ENCODE measurements at places on chromosomes 12 and 14.
A peak's percentile ranks its signal among the peaks of the same experiment; 100 is the strongest.

DNA sequence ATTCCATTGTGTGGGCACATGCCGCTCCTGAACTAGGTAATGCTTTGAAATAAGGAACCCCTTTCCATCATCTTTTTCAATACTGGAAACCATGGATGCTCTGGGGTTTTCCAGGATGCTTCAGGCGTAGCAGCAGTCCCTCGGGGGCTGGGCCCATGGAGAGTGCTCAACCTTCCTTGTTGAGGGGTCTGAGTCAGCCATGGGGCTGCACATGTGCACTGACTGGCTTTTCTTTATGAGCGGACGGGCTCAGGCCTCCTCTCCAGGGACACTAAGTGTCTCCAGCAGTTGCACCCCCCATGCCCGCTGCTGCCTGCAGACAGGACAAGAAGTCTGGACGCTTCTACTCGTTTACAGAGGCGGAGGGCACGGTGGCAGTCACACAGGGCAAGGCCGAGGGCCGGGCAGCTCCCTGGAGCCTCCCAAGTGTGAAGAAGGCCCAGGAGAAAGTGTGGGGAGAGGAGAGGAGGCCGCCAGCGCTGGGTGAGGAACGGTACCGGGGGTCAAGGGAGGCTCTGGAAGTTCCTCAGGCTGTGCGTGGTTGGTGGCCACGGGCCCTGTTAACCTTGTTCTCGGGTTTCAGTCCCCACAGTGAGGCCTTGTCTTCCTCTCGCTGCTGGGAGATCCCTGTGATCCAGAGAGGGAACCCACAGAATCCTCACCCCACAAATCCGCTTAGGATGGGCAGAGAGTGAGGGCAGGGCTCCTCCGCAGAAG, 51.2 kb downstream of the TEAD4 start:
- DNase-seq = no peak

DNA sequence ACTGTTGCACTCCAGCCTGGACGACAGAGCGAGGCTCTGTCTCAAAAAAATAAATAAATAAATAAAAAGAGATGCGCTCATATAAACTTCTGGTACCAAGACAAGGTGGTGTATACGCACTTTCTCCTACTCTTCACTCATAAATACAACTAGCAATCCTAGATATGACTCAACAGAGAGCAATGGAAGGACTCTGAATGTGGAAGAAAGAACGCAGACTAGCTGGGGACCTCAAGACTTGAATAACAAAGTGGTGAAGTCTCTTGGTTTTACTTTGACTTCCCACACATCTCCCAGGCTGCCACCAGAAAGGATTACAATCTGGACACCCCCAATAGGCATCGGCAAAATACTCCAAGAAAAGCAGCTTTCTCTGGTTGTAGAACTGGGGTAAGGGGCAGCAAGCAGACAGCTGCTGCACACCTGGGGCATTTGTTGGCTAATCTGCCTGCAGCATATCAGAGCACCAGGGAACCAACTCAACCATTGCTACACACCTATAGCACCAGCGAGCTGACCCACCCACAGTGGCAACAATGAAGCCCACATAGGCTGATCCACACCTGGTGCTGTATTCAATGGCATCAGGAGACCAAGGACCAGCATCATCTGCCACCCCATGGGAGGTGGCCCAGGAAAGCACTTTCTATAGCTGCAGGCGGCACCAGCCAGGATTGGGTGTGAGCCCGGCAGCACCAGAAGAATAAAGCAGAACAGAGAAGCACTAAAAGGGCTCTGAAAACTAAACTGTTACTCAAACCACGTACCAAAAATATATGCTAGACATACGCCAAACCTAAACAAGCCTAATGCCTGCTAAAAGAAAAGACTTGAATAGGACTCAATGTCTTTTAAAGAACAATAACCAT, 1231.7 kb upstream of the TMEM132C start:
- no peak for DNase-seq

DNA sequence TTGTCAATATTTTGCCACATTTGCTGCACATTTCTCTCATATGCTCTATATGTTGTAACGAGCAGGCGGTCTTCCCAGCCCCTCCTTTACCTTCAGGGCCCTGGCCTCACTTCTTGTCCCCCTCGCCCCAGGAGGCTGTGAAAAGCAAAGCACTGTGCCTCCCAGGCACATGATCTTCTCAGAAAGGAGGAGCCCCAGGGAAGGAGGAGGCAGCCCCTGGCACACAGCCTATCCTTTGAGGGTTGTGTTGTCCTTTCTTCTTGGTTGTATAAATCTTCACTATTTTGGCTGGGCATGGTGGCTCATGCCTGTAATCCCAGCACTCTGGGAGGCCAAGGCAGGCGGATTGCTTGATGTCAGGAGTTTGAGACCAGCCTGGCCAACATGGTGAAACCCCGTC, 77.0 kb downstream of the PPP2R5C start:
- no peak for DNase-seq

GRCh38 chr14:100165376-100165775, 5.9 kb upstream of the DEGS2 start:
- DNase-seq = no peak

DNA sequence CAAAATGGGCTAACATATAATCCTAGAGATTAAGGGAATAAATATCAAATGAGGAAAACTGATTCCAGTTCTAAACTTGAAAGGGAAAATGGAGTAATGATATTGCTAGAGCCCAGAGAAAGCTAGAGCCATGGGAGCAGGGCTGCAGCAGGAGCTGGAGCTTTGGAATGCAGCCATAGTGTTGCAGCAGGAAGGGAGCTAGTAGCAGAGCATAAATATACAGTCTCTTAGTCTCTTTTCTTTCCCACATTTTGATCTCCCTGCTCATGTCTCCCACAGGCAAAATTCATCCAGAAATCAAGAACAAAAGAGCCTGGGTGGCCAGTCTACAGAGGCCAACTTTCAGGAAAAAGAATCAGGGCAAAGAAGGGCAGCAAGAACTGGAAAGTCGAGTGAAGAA, 253.7 kb downstream of the ATXN7L3B start:
- DNase-seq = no peak

- DNase-seq = peak; percentile 3
Measured at GRCh38 chr12:28872654-28873268, 276.3 kb upstream of the FAR2 start.

- no peak for DNase-seq
Measured at GRCh38 chr14:79831195-79831892, 380.0 kb downstream of the DIO2 start.

DNA sequence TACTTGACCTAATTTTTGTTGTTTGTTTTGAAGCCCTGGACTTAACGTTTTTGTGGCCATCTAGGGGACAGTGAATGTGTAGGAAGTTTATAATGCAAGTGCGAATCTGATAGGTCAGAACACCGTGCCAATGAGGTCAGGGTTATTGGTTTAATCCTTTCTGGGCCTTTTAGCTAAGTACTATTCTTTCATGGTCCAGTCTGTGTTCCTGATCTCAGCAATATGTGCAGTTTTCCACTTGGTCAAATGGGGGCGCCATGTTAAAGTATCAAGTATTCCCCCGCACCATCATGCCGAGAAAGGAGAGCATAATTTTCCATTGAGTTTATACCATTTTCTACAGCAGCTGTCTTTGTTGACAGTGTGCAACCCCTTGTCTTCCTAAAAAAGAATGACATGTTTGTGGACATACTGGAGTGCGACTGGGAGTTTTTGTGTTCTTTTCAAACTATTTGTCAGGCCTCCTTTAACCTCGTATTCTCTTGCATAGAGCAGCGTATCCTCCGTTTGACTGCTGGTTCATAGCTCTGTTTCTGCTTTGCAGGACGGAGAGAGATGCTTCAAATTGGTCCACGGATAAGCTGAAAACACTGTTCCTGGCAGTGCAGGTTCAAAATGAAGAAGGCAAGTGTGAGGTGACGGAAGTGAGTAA, 1.3 kb downstream of the AHSA1 start:
- DNase-seq = no peak

- no peak for DNase-seq
Measured at GRCh38 chr12:68198507-68199086, 27.0 kb downstream of the IL26 start.

GRCh38 chr12:19402743-19403431, 36.4 kb upstream of the AEBP2 start:
- no peak for DNase-seq

DNA sequence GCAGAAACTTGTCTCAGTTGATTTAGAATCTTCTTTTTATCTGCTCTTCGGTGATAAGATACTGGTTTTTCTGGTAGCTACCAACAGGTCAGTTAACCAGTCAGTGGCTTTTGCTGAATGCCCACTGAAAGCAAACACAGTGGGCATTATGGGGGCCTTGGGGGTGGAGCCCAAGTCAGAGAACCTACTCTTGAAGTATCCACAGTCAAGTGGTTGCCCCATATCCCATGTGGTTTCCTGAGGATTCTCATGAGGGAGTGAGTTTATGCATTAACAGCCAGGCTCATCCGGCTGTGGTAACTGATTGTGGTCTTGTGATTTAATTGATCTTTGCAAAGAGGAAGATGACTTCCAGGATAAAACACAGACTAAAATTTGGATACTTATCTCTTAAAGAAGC, 83.7 kb downstream of the ST8SIA1 start:
- no peak for DNase-seq
